ENCODE measurements at places on chromosomes 12 and 14.

- no peak for DNase-seq
These were observed 22.4 kb downstream of the MAGOHB start for GRCh38 chr12:10590966-10591365.

DNA sequence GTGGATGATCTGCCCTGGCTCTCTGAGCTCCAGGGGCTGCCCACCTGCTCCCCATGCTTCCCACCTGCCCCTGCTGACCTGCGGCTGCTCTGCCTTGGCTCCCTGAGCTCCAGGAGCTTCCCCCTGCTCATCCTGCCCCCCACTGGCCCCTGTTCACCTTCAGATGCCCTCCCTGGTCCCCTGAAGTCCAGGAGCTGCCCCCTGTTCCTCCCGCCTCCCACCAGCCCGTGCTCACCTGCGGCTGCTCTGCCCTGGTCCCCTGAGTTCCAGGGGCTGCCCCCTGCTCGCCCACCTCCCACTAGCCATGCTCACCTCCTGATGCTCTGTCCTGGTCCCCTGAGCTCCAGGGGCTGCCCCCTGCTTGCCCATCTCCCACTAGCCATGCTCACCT lies 219.7 kb downstream of the TMEM121 start:
- no peak for DNase-seq

DNA sequence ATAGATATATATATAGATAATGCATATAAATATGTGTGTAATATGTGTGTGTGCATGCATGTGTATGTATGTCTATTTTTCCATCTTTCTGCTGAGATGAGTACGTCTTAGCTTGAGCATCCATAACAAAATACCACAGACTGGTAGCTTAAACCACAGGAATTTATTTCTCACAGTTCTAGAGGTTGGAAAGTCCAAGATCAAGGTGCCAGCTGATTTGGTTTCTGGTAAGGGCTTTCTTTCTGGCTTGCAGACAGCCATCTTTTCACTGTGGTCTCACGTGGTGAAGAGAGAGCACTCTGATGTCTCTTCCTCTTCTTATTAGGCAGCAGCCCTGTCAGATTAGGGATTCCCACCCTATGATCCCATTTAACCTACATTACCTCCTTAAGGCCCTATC lies 47.3 kb downstream of the ACSM4 start:
- no peak for DNase-seq

DNA sequence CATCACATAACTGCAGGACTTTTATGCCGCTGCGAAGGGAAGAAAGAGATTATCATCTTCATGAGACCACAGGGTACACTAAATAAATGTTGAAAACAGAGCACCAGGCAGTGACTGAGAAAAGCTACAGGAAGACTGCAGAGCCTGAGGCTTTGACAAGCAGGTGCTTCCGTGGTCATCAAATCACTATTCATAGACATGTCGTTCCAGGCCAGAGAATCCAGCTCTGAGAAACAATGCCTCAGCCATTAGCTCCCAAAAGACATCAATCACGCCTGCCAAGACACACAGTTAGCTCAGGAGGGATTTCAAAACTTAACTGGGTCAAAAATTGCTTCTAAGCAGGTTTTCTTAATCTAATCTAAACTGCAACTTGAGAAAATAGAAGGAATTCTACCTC lies 47.2 kb upstream of the GARIN6 start:
- no peak for DNase-seq

- no peak for DNase-seq
These were observed 7.7 kb upstream of the PPP1R13B start for GRCh38 chr14:103854822-103855733.

DNA sequence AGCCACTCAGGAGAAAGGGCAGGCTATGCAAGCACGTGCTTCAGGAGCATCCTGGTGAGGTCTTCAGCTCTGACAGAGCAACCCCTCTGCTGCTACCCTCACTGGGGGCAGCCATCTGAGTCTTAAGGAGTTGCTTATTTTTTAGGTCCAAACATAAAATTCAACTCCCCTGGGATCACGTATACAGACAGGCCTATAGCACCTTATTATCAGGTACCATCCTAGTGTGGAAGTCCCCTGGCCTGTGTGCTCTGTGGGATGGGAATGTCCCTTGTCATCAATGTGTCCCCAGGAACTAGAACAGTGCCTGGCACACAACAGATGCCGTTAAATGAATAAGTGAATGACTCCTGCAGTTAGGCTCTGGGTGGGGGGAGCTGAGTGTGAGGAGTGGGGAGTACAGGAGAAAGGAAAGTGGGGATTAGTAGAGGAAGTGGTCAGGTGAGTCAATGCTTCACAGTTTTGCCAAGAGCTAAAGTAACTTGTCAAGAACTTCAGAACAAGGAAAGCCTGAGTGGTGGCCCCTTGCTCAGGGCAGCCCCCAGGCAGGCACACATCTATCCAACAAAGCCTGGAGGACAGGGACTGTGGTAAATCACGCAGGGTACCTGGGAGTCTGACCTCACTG lies 33.5 kb downstream of the DAD1 start:
- DNase-seq = no peak

GRCh38 chr14:59055006-59055405 lies 133.5 kb upstream of the DAAM1 start:
- DNase-seq = no peak

DNA sequence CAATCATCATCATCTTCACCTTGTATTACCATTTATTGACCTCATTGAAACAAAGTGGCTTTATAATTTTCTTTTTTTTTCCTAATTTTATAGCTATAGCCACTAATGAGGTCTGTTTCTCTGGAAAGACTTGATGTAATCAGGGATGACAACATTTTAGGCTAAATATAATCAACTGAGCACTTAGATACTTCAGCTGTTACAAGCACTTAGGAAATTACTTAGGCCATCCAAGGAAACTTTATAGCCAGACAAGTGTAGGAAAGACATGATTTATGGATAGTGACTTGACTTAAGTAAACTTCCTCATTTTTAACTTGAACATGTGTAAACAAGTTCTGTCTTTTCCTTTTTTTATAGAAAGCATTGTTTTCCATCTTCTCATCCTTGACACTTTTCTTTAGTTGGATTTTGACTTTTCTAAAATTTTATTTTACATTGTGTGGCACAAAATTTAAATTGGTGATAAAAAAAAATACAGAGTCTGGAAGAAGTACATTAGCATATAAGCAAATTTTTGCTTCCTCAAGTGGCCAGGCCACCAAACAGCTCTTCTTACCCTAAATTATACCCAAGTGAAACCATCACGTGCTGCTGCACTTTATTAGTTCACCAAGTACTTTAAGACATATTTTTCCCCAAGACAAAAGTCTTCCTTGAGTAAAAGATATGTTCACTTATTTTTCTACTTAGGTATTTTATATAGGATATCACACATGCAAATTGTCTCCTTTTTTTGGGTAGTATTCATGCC lies 15.1 kb downstream of the CPNE8 start:
- DNase-seq = no peak

DNA sequence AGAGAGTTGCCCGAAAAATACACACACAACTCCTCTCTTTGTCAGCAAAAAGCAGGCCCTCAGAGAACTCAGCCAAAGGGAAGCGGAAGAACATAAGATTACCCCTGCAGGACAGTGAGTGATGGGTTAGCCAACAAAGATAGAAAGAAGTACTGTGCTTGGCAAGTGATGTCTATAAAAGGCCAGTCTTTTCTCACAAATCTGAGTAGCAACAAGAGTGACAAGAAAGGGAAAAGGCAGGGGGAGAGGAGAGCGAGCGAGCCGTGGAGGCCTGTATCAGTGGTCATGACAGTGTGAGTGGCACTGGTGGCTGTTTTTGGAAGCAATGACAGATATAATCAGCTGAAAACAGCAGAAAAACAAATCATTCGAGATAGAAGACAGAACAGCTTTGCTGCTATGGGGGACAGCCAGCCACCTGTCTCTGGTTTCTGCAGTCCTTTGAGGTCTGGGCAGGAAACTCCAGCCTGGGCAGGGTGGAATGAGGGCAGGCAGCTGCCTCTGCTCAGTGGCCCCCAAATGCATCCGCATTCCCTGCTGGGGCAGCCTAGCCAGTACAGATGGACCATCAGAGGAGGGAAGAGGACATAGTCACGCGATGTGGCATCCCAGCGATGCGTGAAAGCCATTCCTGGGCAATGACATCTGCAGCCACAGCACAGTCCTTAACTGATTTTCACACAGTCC lies 74.7 kb downstream of the TRIM9 start:
- DNase-seq = no peak
